ENCODE measurements at places on chromosomes 4 and X.

GRCh38 chr4:139555705-139556070 is 331 bp downstream of the SETD7 start:
- peak; percentile 41 for DNase-seq

- DNase-seq: no peak
Observed at GRCh38 chrX:100680756-100681155, 36.8 kb downstream of the SRPX2 start.

DNA sequence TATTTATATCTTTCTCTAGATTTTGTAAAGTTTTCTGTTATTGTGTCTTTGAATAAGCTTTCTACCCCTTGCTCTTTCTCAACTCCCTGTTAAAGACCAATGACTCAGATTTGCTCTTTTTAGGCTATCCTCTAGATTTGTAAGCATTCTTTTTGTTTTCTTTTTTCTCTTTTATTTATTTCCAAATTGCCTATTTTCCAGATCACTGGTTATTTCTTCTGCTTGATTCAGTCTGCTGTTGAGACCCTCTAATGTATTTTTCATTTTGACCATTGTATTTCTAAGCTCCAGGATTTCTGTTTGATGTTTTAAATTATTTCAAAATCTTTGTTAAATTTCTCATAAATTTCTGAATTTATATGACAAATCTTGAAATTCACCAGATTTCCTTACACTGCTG is 462.6 kb upstream of the GALNT7 start:
- DNase-seq: no peak

- no peak for DNase-seq
Observed at GRCh38 chr4:107094332-107094731, 58.2 kb upstream of the DKK2 start.

- peak; percentile 83 for DNase-seq
Observed at GRCh38 chr4:42282081-42282901, 115.0 kb upstream of the SHISA3 start.

DNA sequence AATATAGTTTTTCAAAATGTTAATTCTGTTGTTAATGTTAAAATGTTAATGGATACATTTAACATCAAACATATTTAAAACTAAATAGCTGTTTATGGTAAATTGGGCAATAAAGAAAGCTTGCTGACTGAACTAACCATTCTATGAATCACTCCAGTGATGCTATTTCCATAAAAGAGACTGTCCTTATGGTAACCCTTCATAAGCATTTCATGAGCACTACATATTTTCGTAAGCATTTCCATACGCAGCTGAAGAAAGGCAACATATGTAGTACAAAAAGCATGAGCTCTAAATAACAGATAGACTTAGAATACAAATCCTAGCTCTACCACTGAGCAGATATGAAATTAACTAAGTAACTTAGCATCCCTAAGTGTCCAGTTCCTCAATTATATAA is 188.9 kb downstream of the COL25A1 start:
- DNase-seq: no peak

Measured in globus pallidus (tissue), 1 donor.